ENCODE measurements at places on chromosomes 5 and 9.

- no peak for DNase-seq
Measured at GRCh38 chr5:139263536-139263935, 30.0 kb upstream of the MATR3 start.

- DNase-seq, result peak; percentile 63
Measured at GRCh38 chr9:34651876-34652601, at the start of gene IL11RA. Gene IL11RA (plus strand): TSS chr9:34652185. CDS start chr9:34655218, 3,033 bp downstream.

- DNase-seq, result no peak
Measured at GRCh38 chr9:136011703-136012496, 50.7 kb upstream of the UBAC1 start.

- DNase-seq, result no peak
Measured at GRCh38 chr9:136345281-136346156, 18.0 kb downstream of the DNLZ start.

- DNase-seq, result no peak
Measured at GRCh38 chr5:112106878-112107277, 312.2 kb downstream of the EPB41L4A start.

DNA sequence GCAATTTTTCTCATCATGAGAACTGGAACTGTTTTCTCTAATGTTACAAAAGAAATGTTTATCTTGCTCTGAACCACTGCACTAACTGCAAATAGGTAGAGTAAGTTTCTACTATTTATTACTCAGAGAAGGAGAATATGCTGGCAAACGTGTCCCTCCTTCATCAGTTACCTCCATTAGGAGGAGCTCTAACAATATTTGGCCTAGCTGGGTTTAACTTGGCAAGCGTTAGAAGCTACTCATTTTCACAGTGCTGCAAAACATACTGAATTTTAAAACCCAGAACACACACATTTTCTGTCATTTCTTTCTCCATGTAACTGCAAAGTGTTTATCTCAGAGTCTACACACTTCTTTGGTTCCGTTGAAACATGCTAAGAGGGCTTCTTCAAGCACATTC, 101.0 kb upstream of the GABRG2 start:
- no peak for DNase-seq

DNA sequence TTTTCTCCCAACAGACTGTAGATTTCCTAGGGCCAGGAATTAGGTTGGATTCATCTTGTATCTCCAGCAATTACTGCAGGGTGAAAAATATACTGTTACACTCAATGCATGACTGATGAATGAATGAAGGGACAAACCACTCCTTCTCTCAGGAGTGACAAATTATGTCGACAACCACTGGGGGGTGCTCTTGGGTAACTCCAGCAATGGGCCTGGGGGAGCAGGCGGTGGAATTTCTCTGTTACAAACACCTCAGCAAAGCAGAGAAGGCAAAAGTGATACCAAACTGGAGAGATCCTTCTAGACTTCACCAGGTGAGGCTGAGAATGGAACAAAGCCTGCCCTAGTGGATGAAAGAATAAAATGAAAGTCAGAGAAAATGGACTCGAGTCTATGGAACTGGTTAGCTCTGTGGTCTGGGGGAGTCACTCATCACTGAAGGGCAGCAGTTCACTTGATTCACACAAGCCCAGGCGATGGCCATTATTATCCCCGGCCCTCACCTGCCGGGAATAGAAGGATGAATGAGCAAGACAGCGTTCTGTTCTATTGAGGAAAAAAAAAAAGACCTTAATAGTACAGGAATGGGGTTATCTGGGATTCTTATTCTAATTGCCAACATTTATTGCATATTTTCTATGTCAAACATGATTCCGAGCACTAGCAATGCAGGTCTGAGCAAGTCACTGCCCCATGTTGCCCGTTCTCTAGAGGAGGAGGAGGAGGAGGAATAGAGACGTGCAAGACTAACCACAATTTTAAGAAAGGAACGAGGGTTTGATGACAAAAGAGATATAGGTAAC, 341.1 kb downstream of the ASTN2 start:
- no peak for DNase-seq

GRCh38 chr9:16136451-16136850, 583.6 kb downstream of the CCDC171 start:
- no peak for DNase-seq

DNA sequence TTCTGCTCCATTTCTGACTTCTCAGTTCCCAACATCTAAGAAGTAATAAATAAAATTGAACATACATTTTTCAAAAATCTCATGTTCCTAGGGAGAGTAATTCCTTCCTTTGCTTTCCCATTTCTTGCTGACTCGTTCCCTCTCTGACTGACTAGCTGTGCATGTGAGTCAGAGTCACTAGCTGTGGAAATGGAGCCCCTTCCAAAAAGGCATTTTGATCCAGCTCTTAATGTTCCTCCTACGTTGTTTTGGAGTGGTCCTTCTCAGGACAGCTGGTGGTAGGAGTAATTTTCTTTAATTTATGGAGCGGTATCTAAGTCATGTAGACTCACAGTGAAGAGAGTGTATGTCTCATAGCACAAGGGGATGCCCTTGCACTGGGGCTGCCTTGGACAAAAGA, 460.2 kb downstream of the GADD45G start:
- DNase-seq, result no peak

All from CD4-positive, alpha-beta T cell treated with Interleukin-15 for 4 hours (primary cell).